IMR-90 (cell line): ENCODE measurements at places on chromosomes 1 and 21. TPM values are rescaled to one million over a fixed set of nuclear protein-coding genes. Genes with fewer than 3 reads are reported as not detected.
A peak's percentile ranks its signal among the peaks of the same experiment; 100 is the strongest.

DNA sequence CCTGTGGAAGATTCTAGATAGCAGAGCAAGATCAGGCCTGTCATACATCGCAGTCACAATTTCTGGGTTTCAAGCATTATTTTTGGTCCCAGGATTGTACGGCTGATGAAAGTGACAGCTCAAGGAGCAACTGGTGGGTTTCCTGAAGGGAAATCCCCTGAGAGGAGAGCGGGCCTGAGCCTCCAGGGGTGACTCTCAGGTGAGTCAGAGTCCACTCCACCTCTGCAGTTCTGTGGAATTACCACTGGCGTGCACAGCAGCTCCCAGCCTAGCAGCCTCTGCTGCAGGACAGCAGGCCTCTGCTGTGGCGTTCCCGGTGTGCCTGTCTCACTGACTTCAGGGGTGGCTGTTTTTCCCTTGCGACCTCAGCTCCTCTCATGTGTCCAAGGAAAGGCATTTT is 24.4 kb downstream of the SLC66A1 start:
- peak; percentile 68 for DNase-seq

DNA sequence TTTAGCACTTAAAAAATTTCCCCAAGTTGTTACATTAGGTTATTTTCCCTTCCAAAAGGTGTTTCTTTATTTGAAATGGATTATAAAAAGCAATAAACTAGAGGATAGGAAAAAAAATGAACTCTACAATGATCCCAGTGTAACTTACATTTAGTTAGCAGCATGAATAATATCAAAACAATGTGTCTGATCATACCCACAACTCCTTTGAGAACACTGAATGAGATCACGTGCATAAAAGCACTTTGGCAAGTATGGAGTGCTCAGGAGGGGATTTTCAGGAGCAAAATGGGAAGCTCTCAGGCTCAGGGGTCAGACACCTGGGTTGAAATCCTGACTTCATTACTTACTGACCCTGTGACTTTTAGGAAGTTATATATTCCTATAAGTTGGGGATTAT is 369.7 kb upstream of the PROX1 start:
- no peak for DNase-seq

DNA sequence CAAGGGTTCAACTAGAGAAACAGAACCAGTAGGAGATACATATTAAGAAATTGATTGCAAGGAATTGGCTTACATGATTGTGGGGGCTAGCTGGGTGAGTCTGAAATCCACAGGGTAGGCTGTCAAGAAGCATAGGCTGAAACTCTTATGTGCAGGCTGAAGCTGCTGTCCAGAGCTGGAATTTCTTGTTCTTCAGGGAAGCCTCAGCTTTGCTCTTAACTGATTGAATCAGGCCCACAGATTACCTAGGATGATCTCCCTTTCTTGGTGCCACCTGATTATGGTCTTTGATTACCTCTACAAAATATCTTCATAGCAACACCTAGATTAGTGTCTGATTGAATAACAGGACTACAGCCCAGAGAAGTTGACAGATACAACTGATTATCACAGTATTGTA is 22.5 kb upstream of the FRRS1 start:
- DNase-seq, result no peak

DNA sequence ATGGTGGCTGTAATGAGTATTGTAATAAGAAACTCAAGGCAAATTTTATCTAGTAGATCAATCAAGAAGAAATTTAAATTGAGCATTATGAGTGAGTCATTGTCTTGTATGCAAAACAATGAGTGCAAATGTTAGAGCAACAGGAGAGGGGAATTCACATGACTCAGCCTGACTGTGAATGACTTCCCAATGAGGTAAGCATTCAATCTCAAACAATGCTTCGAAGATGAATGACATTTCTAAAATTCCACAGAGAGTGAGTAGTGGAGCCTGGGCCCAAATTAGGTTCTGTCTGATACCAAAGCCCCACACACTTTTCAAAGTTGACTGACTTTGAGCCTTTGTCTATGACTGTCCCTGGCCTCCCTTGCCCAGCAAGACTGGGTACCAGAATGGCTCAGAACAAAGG is 738.0 kb downstream of the PTPRU start:
- DNase-seq, result peak; percentile 88

DNA sequence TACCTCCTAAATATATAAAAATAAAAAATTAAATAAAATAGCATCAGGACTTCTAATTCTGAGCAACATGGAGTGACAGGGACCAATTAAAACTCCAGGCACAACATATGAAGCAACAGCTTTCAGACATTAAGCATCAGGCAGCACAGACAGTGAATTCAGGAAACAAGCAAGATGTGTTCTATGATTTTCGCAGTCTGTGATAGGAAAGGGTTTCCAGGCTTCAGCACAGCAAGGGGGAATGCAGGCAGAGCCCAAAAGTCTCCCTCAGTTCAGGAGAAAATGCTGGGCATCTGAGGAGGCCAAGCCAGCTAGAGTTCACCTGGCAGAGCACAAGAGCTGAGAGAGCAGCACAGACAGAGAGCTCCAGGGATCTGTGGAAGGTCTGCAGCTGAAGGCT is 22.2 kb upstream of the CTTNBP2NL start:
- no peak for DNase-seq

GRCh38 chr1:54312796-54313316 is 93.3 kb downstream of the SSBP3 start:
- DNase-seq, result peak; percentile 77

GRCh38 chr21:45405819-45406762 is 1.1 kb downstream of the COL18A1 start:
- DNase-seq, result peak; percentile 44

- DNase-seq, result no peak
Measured at GRCh38 chr1:94859174-94859573, 39.0 kb downstream of the SLC44A3 start.

GRCh38 chr1:41957568-41957967 is 38.8 kb upstream of the HIVEP3 start:
- DNase-seq, result peak; percentile 75

DNA sequence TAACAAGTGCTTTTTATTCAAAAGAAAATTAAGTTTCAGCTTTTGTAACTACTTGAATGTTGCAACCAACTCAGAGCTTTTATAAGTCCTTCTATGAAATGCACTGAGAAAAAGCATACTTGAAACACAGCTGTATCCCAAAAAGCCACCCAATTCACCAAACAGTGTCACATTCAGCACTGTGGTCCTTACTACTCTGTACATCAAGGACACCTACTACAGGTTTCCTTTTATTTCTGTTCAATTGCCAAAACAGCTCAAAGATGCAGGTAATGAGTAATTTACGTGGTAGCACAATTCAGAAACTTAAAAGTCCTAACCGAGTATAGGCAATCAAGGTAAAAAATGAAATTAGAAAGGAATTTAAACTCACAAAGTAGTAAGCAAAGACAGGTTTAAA is 2.5 kb downstream of the EIF4G3 start:
- DNase-seq, result no peak

GRCh38 chr1:40161888-40162397 is 756 bp downstream of the RLF start:
- peak; percentile 4 for DNase-seq

Gene FCAMR
- not detected in 2 replicates for polyA plus RNA-seq
